ENCODE measurements at places on chromosomes 11 and 22. TPM values are rescaled to one million over a fixed set of nuclear protein-coding genes. Genes with fewer than 3 reads are reported as not detected.

APOA1 gene
- 0.10 TPM for total RNA-seq

NCAPH2 gene
- 36.4 TPM for total RNA-seq

RCN1 gene
- total RNA-seq: 176 TPM

FAT3 gene
- 0.08 TPM for total RNA-seq

DRD2 gene
- total RNA-seq: not detected

ANO5 gene
- 0.89 TPM for total RNA-seq

IRF7 gene
- total RNA-seq: 6.0 TPM

BTBD10 gene
- total RNA-seq: 41.0 TPM

EXPH5 gene
- 0.03 TPM for total RNA-seq

MAPK12 gene
- 17.6 TPM for total RNA-seq

HTR3A gene
- not detected for total RNA-seq

MS4A8 gene
- not detected for total RNA-seq

MUC5AC gene
- total RNA-seq: 3.6 TPM

MLC1 gene
- not detected for total RNA-seq

GSTT2B gene
- total RNA-seq: not detected

C1QTNF5 gene
- not detected for total RNA-seq

KIAA1671 gene
- total RNA-seq: 9.7 TPM

OR5AN1 gene
- not detected for total RNA-seq

Measured in A549 treated with RU486 at 1 μM for 4 hours (cell line).